Psoas muscle (tissue), 8 donors: ENCODE measurements at places on chromosomes 6 and 20.

DNA sequence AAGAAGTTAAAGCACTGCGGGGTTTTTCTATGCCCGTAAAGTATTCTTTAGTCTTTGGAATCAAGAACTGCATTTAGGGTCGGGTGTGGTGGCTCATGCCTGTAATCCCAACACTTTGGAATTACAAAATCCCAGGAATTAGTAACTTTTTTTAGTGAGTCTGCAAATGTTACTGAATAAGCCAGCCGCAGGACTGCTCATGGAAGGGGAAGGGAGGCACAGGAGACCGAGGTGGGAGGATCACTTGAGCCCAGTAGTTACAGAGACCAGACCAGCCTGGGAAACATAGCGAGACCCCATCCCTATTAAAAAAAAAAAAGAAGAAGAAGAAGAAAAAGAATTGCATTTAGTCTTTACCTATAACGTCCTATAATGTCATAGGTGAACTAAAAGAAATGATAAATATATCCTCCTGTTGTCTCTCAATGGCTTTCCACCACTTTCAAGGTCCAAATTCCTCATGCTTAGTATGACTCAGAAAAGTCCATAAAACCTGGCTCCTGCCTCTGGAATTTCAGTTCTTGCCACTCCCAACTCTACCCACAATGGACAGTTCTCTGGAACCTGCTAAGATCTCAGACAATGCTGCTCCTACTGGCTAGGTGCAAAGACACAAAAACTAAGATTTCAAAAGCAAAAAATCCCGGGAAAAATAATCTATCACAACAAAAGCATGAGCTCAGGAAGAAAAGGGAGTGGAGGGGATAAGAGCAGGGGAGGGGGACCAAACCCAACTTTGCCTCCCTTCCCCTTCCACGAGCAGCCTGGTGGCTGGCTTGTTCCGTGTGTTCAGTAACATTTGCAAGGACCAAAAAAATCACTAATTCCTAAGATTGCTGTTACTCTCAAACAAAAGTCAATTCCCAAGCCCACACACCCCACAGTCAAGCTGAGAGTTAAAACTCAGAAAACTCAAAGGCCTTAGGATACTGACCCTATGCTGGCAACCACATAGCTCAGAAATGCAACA lies 39.0 kb downstream of the B4GALT5 start:
- DNase-seq, result no peak

GRCh38 chr6:38479331-38479730 lies 160.4 kb downstream of the BTBD9 start:
- no peak for DNase-seq

GRCh38 chr6:134675110-134676054 lies 274.5 kb downstream of the ALDH8A1 start:
- no peak for DNase-seq

- no peak for DNase-seq
Observed at GRCh38 chr6:10779076-10779475, 31.5 kb downstream of the TMEM14B start.

DNA sequence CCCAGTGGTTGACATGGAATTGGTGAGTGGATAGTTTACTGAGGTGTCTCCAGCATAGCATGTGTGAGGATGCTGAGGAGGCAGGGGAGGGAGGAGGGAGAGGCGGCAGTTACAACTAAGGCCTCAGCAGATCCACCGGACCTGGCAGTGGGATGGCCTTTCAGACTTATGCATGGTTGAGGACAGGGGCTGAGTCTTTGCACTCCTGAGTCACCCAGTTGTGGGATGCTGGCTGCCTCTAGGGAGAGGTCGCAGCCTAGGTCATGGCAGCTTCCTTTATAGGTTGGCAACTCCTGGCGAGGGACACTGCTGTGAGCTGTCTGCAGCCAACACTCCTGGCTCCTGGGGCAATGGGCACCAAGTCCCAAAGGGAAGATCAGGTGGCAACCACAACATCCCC lies 380.3 kb downstream of the PREX1 start:
- no peak for DNase-seq

GRCh38 chr6:64050590-64050989 lies 415.0 kb downstream of the PHF3 start:
- DNase-seq, result no peak

GRCh38 chr6:156175433-156175832 lies 601.7 kb upstream of the ARID1B start:
- DNase-seq, result no peak

GRCh38 chr20:22626496-22626895 lies 42.1 kb upstream of the FOXA2 start:
- DNase-seq, result no peak

GRCh38 chr6:93468291-93468690 lies 48.9 kb upstream of the EPHA7 start:
- DNase-seq, result no peak

DNA sequence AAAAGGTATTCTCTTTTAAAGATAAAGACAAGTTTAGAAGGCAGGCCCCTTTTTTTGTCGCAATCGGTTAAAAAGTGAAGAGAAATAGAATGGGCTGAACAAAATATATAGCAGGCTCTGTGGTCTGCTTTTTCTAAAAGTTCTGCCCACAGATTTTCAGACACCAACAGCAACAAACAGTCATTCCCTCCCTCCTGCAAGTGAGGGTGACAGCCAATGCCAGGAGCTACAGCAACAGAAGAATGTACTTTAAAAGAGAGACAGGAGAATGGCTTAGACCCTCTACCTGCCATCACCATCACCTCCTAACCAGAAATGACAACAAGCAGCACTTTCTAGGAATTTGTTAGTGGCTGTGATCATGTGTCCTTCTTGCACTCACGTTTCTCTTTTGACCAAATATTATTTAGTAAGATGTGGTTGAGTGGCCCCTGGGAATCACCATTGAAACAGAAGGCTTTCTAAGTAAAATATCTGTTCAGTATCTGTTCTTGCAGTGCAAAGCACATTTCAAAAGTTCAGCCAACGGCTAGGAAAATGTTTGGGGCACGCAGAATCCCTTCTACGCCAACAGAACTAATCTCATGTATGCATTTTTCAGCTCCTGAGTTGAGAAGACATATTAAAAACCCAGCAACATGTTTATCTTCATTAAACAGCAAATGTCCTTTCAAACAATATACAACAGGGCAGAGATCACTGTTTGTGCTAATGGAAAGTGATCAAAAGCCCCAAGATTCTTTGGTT lies 248.5 kb downstream of the ATXN1 start:
- no peak for DNase-seq

DNA sequence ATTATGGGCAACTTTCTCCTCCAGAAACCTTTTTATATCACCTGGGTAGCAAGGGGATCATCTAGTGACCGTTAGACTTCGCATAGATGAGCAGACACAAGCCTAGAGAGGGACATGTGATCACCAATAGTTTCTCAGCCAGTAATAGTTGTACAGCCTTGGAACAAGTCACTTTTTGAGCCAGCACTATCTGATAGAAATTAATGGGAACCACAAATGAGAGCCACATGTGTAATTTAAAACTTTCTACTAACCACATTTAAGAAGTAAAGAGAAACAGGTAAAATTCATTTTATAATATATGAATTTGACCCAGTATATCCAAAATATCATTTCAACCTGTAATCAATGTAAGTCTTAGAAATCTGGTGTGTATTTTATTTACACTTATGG lies 592 bp upstream of the CTNNBL1 start:
- DNase-seq, result no peak

- no peak for DNase-seq
Observed at GRCh38 chr20:50569864-50570836, 60.0 kb downstream of the PTPN1 start.

DNA sequence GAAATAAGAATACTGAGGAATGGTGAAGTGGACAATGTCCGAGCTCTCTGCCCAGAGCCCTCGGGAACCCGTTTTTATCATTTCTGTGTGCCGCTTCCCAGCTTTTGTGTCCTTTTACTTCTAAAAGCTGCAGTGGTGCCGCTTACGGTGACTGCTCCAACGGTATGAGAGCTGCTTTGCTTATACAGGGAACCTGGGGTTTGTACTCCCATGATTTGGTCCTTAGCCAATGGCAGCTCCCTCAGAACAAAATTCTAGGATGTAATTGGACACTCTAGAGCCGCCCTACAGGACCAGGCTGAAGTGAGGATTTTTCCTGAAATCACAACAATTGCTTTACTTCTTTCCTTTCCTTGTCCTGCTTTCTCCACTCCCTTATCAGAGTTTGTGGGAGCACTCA lies 24.2 kb upstream of the PCSK2 start:
- no peak for DNase-seq

GRCh38 chr6:135018052-135018451 lies 36.6 kb downstream of the HBS1L start:
- no peak for DNase-seq

DNA sequence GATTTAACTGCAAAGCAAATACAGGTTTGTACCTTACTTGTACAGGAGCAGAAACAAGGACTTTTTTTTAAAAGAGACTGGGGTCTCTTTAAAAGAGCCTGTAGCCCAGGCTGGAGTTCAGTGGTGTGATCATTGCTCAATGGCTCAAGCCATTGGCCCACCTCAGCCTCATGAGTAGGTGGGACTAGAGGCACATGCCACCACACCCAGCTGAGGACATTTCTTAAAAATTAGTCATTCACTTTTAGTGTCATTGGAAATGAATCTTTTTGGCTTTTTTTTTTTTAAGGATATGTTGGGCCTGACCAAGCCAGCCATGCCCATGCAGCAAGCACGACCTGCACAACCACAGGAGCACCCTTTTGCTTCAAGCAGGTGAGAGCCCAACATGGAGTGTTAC lies 16.9 kb downstream of the SEC23B start:
- DNase-seq, result no peak

DNA sequence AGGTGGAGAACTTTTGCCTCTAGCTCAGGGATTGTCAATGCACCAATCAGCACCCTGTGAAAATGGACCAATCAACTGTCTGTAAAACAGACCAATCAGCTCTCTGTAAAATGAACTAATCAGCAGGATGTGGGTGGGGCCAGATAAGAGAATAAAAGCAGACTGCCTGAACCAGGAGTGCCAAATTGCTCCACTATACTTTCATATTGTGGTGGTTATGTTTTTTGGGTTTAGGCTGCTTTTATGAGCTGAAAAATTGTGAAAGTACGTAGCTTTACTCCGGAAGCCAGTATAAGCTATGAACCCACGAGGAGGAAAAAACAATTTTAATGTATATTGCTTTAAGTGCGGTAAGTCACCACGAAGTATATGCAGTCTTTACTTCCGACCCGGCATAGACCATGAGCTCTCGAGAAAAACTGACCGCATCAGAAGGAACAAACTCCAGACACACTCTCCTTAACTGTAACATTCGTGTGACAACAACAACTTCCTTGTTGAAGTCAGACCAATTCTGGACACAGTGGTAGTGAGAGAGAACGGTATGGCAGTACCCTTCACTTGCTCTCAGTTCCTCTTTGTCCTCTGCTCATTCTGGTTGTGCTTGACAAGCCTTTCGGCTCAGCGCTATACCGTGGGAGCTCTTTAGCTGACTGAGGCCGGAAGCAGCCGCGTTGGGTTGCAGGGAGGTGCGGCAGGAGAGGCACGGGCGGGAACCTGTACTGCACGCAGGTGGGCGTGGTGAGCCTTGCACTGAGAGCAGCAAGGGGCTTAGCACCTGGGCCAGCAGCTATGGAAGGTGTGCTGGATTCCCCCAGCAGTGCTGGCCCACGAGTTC lies 81.9 kb upstream of the E2F3 start:
- peak; percentile 20 for DNase-seq

DNA sequence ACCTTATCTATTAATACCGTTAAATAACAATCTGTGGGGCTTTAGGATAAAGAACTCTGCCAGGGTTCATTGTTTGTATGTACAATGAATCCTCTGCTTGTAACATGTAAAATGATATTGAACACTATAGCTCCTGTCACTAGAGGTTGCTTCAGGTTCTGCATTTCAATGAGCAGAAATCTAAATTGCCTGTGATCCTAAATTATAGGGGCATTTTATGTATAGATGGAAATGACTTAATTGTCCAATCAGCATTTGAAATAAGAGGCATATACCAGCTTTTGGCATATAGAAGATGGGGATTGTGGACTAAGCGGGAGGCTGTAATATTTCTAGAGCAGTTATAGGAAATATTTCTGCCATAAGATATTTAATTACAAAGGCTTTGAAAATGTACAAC lies 2.0 kb downstream of the NCOA3 start:
- no peak for DNase-seq
